Occipital lobe (tissue), 3 donors: ENCODE measurements at places on chromosomes 11 and 22. TPM values are rescaled to one million over a fixed set of nuclear protein-coding genes. Genes with fewer than 3 reads are reported as not detected.

SOX6 gene
- 39.3 TPM for total RNA-seq

GUCY1A2 gene
- 183 TPM for total RNA-seq

KRTAP5-7 gene
- total RNA-seq, result not detected

DNA sequence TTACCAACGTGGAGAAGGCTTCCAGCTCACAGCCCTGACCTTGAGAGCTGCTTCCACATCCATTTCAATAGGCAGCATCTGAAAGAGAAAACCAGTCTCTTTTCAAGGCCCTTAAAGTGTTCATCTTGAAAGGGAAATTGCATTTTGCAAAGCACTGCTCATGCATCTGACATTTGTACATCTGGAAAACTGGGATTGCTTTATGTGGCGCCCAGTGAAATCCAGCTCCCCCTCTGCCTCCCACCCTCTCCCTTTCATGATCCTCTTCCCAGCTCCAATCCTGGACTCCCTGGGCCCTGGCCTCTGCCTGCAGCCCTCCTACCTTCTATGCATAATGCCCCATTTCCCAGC, 17.4 kb downstream of the TP53AIP1 start:
- DNase-seq, result no peak

DNA sequence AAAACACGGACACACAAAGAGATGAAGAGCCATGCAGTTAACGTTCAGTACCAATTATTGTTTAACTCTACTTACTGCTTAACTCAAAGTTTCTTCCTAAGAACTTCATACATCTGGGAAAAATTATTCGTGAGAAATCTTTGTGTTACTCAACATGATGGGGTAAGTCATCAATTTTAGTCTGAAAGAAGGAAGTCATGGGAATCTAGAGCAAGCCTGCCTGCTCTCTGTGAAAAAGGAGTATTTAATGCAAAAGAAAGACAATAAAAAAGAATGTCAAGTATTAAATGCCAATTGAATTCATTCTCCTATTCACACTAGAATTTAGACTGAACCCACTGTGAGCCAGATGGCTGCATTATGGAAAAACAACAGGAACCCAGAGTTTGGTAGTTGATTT, 16.0 kb downstream of the TMEM123 start:
- no peak for DNase-seq

GRCh38 chr22:47247579-47248240, 485.3 kb downstream of the TBC1D22A start:
- no peak for DNase-seq

GRCh38 chr11:12768726-12769673, 94.8 kb downstream of the TEAD1 start:
- no peak for DNase-seq

GRCh38 chr11:19576054-19576453, 136.6 kb upstream of the NAV2 start:
- no peak for DNase-seq

SLC15A3 gene
- 5.8 TPM for total RNA-seq

GRCh38 chr11:68594123-68594522, 90.2 kb upstream of the GAL start:
- no peak for DNase-seq

GRCh38 chr11:59755701-59756557, 753 bp downstream of the STX3 start:
- DNase-seq, result peak; percentile 57

DNA sequence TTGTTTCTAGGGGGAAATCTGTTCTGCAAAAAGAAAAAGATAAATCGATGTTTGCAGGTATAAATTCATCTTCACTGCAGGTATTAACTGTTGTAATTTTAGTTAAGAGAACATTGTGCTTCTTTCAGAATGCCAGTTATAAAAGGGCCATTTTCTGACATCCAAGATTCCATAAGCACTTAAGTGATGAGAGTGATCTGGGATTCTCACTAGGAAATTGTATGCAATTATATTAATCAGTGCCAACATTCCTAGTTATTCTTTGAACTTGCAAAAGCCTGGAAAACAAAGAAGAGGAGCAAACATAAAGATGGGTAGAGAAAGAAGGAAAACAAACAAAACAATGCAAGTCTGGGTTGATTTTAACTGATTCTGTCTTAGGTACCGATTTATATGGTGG, 5.4 kb downstream of the DDI1 start:
- no peak for DNase-seq

DERL3 gene
- total RNA-seq, result 0.62 TPM

KLHL35 gene
- total RNA-seq, result 28.5 TPM

- no peak for DNase-seq
These were observed 8.0 kb downstream of the RAB6A start for GRCh38 chr11:73752903-73753302.

DNA sequence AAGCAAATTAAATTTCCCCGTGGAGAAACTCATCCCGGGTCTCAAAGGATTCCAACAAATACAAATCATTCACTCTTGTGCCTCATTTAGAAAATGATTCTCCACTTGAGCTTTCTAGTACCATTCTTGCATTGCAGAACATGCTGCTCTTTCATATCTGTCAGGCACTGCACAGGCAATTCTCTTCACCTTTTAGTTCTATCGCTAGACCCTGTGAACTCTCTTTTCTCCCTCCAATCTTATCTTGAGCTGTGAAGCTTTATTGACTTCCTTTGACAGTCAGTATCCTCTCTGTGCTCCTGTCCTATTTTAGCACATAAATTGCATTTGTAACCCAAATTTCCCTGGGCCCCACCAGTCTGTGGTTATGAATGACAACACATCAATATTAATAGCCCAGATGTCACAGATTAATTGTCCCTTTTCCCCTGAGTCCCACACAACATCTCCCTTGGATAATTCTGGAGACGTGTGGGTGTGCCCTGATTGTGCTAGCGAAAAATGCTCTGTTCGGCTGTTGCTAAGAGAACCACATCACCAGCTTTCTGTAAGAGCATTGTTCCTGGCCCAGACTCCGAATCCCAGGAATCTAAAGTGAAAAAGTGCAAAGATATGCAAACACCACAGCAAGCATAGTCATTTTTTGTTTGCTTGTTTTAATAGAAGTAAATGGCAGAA, 22.4 kb upstream of the SC5D start:
- DNase-seq, result peak; percentile 22

SHANK2 gene
- total RNA-seq, result 47.1 TPM

- no peak for DNase-seq
These were observed 23.6 kb upstream of the MYRF start for GRCh38 chr11:61728940-61729219.

DNA sequence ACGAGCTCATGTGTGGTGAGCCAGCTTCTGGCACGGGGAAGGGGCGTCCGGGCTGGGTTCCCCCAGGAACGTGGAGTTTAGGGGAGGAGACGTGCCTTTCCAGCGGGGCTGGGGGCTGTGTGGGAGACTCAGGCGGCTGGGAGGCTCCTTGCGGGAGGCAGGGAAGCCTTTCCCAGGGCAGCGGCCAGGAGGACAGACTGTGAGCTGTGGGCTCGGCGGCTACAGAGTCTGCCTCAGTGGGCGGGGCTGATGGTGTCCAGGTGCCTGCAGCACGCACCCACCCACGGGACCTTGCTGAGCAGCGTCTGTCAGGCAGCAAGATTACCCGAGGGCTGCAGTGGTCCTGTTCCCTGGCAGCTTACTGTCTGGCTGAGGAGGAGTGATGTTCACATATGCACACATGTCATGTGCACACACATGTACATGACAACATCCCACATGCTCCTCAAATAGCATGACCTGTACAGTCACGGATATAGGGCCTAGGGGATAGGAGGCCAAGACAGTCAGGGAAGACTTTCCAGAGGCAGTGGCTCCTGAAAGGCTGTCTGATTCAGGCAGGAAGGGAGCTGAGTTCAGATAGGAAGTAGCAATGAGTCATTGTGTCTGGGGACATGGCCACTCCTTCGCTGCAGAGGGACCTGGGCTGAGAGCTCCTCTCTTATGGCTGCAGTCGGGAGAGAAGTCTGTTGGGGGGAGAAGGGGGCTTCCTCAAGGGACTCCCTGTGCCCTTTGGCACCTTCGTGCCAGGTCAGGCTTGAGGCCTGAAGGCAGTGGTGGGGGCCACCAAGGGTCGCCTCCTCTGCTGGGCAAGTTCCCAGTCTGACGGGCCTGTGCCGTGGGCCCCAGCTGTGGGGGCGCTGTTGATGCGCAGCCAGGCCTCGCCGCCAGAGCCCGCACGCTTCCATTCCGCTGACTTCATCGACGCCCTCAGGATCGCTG, 23.3 kb upstream of the PPP6R3 start:
- no peak for DNase-seq

GRCh38 chr11:24779791-24780190, 282.9 kb downstream of the LUZP2 start:
- DNase-seq, result no peak

DNA sequence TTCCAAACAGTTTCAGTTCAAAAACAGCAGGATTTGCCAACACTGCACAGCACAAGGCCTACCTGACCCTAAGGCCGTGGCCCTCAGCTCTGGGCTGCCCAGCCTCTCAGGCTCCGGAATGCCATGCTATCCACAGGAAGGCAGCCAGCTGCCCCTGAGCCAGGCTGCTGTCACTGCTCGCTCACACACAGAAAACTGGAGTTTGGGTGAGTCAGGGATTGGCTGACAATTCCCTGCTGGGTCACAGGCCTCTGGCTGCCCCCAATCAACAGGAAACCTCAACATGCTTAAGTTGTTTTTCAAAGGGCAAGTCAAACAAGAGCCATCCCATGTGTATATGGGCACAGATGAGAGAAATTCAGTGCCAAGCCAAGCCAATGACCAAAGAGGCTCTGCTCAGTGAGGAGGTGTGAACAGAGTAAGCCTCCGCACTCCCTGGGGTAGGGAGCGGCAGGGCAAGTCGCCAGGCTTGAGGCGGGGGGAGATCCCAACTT, 50.2 kb downstream of the RPL27A start:
- DNase-seq, result no peak

DNA sequence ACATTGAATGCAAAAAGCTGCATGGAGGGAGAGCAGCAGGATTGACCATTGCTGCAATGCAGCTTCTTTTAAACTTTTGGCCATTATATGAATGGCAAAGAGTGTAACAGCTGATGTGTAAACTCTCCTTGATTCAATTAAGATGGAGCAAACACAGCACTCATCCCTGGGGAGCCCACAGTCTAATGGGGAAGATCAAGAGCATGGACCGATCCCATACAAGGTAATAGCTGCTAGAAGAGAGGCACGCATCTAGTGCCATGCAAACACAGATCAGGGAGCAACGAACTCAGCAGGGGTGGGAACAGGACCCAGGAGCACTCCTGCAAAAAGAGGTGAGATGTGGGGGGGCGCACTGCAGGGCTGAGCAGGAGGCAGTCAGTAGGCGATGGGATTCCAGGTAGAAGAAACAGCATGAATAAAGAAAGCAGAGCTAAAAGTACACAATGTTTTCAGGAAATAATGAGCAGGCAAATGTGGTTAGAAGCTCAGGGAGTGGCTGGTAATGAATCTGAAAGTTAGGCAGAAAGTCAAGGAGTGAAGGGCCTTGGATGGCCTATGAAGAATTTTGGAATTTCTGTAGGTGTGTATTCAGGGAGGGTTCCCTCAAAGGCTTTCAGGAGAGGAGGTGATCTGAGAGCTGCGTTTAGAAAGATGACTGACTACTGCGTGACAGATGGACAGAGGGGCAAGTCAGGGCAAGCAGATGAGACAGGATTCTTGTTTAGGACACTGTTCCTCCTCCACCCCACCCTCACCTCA, 17.2 kb upstream of the BMAL1 start:
- DNase-seq, result no peak

MPPED2 gene
- 70.5 TPM for total RNA-seq

DNA sequence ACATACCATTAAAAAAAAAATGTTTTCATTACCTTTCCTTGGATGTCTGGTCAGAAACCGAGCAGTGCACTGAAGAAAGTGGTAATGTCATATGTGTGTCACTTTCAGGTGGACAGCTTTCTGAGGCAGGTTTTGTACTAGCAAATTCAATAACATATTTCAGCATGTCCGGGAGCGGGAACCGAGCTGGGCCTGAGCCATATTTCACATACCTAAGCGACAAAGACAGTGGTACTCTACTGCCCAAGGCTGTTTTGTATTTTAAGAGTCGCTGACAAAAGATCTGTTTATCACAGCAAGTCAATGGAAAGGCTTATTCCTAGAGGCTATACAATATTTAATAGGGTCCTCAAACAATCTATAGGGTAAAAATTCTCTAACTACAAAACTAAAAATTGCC, 38.0 kb downstream of the CLDN25 start:
- DNase-seq, result no peak

DNA sequence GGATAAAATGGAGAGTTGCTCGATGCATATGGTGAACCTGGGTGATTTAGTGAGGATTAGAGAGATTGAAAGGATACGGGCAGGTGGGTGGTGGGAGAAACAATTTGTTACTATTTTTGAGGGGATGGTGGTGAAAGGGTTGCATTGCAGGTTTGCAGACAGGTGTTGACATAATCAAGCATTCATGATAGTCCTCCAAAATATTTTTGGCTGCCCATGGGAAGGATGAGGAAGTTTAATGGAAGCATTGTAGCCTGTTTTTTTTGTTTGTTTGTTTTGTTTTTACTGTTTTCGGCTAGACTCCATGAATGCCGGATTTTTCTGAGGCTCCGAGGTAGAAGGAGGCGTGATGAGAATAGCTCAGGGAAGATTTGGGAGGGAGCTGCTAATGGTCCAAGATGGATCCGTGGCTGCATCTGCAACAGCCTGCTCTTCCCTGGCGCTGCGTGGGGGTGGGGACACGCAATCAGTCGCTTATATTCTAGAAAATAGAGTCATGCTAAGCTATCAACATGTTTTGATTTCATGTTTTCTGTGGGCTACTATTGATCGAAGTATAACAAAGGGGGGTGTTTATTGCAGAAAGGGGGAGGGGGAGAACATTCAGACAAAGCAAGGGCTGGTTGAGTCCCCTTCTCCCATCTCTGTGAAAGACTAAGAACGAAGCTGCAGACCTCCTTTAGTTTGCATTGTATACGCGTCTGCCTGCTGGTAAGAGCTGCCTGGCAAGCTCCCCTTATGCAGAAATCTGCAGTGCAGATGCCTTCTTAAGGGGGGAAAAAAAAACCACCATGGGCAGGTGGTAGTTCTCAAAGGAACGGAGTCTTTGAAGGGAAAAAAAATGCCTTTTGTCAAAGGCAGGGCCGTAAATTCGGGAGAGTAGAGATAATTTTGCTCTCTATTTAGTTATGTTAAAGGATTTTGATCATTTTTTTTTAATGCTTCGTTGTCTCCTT, 1.0 kb downstream of the RTN3 start:
- peak; percentile 24 for DNase-seq

DNA sequence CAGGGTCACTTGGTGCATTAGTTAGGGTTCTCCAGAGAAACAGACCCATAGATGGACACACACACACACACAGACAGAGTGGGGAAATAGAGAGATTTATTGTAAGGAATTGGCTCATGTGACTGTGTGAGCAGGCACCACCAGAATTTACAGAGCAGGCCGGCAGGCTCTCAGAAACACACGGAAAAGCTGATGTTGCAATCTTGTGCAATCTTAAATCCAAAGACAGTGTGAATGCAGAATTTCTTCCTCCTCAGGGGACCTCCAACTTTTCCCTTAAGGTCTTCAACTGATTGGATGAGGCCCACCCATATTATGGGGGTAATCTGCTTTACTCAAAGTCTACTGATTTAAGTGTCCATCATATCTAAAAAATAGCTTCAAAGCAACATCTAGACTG, 49.8 kb downstream of the APIP start:
- no peak for DNase-seq

- no peak for DNase-seq
These were observed 72.7 kb downstream of the IGLL5 start for GRCh38 chr22:22960307-22960706.

ZW10 gene
- 14.0 TPM for total RNA-seq
